Germinal center (tissue), 1 donor: ENCODE measurements at places on chromosomes 5 and 9.

DNA sequence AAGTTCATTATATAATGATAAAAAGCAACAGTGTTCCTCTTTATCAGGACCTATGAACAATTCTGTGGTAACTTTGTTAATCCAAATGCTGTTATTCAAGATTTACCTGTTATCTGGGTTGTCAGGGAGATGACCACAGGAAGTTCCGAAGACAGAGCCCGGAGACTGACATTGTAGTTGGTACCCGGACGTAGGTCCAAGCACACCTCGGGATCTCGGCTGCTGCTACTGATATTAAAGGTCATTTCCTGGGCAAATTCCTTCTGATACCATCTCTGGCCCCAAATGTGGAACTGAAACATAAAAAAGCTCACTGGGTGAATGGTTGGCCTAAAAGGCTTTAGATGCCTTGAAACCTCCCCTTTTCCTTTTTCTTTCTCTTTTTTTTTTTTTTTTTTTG lies 96.7 kb downstream of the SUSD1 start:
- DNase-seq: no peak

- DNase-seq: no peak
Measured at GRCh38 chr5:65483546-65484346, 2.0 kb upstream of the ADAMTS6 start.

GRCh38 chr5:152514827-152515397 lies 109.8 kb upstream of the NMUR2 start:
- no peak for DNase-seq

DNA sequence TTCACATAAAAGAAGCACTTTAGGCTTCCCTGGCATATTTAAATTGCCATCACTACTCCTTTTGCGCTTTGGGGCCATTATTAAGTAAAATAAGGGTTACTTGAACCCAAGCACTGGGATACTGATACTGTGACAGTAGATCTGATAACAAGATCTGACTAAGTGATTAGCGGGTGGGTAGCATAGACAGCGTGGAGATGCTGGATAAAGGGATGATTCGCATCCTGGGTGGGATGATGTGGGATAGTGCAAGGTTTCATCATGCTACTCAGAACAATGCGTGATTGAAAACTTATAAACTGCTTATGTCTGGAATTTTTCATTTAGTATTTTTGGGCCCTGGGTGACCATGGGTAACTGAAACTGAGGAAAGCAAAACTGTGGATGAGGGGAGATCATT lies 75.1 kb downstream of the PTTG1 start:
- DNase-seq: no peak

DNA sequence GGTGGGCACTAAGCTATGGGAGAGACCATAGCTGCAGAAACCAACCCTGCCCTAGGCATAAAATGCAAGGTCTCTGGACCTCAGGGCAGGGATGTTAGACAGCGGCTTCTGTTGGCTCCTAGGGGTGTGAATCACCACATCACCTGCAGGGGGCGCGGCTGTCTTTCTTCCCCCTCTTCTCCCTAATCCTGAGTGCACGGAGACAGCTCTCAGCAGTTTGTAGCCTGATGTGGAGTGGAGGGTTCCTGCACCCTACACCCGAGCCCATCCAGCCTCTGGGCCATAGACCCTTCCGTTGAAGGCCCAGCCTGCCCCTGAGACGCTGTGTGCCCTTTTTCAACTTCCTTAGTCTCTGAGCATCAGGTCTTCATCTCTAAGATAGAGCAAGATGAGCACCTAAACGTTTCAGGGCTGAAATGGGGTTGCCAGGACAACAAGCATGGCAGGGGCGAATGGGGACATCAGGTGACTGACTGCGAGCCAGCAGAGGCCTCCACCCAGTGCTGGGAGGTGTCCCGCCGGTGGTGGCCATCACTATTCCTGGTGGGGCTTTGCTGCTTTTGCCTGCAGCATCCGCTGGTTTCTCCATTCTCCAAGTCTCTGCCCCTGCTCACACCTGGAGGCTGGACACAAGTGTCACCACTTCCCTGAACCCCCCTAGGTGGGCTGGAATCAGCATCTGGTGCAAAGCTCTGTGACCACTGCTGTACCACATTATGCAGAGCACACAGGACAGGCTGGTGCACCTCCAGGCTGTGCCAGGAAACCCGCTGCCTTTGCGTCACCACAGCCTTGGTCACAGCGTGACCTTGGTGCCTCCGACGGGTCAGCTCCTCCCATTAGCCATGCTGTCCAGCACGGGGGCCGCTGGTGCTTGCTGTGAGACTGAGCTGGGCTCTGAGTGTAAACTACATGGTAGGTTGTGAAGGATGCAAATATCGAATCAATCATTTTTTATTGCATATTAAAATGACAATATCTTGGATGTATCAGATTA lies 2.5 kb upstream of the SEC16A start:
- DNase-seq: peak; percentile 66

DNA sequence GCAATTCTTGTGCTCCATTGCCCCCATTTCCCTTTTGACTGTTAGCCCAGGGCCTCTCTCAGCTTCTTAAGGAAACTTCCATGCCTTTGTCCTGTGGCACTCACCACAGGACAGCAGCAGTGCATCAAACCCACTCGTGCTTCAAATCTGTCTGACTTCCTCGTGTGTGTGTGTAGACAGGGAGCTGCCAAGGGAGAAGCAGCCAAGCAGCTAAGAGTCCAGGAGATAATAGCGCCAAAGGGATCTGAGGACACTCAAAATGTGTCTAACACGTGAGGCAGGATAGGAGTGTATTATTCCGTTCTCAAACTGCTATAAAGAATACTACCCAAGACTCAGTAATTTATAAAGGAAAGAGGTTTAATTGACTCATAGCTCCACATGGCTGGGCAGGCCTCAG lies 44.8 kb downstream of the CDK7 start:
- no peak for DNase-seq

DNA sequence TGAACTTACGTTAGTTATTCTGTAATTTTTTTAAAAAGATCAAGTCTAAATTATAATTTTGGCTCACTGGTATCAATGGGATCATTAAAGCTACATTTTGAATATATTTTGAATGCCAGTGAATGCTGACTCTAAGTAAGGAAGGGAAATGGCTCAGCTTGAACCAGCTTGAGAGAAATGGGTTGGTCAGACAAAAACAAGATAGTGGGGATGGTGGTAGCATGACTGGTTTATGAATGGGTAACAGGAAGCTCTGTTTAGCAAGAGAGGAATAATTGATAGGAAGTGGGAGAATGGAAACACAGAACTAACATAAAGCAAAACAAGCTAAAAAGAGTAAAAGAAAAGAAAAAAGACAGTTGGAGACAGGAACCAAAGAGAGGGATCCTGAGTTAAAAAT lies 220.2 kb downstream of the ADAMTS6 start:
- no peak for DNase-seq

DNA sequence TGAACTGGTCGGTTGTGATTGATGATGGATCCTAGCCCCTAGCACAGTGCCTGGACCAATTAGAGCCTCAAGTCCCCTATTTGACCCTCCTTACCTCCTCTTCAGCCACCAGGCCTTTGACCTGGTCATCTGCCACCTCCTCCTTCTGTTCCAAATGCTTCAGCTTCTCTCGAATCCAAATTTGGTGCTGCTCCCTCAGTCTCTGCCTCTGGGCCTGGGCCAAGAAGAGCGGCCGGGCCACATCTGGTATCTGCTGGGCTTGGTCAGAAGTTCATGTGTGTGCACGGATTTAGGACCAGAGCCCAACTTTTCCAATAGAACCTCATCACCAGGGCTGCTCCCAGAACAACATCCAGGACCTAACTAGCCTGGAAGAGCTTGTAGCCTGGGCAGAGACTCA lies 6.5 kb downstream of the SLC35A4 start:
- no peak for DNase-seq

DNA sequence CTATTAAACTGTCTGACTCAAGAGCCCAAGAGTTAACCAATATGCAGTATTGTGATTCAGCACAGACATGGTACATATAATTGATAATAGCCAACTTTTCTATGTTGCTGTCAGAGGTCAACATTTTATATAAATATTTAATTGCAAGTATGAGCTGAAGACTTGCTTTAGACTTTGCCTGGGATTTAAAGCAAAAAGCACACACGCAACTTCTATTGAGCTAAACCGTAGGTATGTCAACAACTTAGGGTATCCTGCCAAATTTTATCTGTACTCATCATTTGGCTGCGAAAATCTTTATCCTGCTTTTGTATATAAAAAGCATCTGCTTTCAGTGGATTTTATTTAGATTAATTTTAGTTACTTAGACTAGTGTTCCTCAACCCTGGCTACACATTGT lies 27.4 kb downstream of the UHRF2 start:
- no peak for DNase-seq

- DNase-seq: no peak
Measured at GRCh38 chr5:175859422-175859821, 12.0 kb upstream of the CPLX2 start.

DNA sequence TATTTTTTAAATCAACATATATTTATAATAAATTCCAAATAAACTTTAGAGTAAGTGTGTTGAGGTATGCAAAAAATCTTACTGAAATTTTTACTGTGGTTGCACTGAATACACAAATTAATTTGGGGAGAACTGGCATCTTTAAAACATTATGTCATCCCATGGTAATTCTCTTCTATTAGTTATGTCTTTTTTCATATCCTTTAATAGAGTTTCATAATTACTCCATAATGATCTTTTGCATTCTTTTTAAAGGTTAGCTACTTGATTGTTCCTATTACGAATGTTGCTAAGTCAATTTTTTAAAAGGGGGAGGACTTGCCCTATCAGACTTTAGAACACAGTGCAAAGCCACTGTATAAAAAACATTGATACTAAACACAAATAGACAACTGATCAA lies 26.8 kb downstream of the SSBP2 start:
- no peak for DNase-seq

- no peak for DNase-seq
Measured at GRCh38 chr5:56535347-56535746, 280.0 kb upstream of the MAP3K1 start.

GRCh38 chr9:135348788-135349150 lies 130.8 kb upstream of the PPP1R26 start:
- no peak for DNase-seq

- DNase-seq: no peak
Measured at GRCh38 chr5:33182986-33183385, 257.8 kb upstream of the TARS1 start.

DNA sequence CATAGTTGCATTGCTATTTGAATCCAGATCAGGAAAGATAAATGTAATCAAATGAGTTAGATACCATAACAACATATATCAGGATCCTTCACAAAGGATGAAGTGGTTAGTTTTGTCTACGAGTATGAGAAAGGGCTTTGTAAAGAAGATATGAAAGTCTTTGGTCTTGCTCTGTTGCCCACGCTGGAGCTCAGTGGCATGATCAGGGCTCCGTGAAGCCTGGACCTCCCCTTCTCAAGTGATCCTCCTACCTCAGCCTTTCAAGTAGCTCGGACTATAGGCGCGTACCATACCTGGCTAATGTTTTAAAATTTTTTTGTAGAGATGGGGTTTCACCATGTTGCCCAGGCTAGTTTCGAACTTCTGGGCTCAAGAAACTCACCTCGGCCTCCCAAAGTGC lies 1.8 kb downstream of the SMC5 start:
- DNase-seq: peak; percentile 19

DNA sequence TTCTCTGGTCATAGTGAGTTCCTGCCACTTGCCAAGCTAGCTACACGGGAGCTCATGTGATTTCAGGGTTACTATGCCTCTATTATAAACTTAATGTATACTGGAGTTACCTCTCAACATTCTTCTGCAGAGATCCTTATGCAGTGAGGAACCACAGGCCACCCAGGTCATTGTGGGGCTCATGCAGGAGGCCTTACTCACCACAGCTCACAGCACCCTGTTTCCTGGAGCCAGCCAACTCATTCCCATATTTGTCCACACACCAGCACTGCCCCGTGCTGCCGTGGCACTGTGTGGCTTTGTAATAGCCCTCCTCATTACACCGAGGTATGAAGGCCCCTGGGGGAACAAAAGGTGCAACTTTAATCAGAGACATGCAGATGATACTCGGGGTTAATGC lies 520.0 kb downstream of the SPOCK1 start:
- no peak for DNase-seq

- no peak for DNase-seq
Measured at GRCh38 chr5:115297031-115297430, 577 bp upstream of the CCDC112 start.

- DNase-seq: no peak
Measured at GRCh38 chr5:137836997-137837396, 30.7 kb upstream of the MYOT start.
